IPS DF 6.9 (cell line): ENCODE measurements at places on chromosomes 1 and 21.

- H3K27ac ChIP-seq: no peak overlapping the region
- peaks cover 3% of the 10 kb centered on the region; the same call in 1 of the 2 replicates for H3K4me1 ChIP-seq
- DNase-seq: no peak
- no peak overlapping the region for H3K4me3 ChIP-seq
Measured at GRCh38 chr1:172380441-172381244, 39.8 kb upstream of the C1orf105 start.

DNA sequence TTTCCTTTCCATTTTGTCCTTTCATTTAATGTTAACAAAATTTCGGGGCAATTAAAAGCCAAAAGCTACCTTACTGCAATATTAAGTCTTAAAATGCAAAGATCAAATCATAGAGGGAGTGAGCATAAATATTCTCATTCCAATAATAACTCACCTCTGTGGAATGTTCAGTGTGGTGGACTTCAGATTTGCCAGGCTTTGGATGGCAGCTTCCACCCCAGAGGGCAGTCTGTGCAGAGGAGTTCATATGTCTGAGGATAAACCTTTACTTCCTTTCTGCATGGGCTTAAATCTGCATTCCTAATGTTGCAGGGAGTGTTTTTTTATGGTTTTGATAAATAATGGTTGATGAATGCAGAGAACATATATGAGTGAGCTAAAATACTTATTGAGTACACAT, 16.3 kb downstream of the KIAA0040 start:
- H3K27me3 ChIP-seq: no peaks in the 10 kb centered on the region
- H3K27ac ChIP-seq: no peak overlapping the region
- H3K36me3 ChIP-seq: no peaks in the 10 kb centered on the region
- no peaks in the 10 kb centered on the region for H3K4me1 ChIP-seq

DNA sequence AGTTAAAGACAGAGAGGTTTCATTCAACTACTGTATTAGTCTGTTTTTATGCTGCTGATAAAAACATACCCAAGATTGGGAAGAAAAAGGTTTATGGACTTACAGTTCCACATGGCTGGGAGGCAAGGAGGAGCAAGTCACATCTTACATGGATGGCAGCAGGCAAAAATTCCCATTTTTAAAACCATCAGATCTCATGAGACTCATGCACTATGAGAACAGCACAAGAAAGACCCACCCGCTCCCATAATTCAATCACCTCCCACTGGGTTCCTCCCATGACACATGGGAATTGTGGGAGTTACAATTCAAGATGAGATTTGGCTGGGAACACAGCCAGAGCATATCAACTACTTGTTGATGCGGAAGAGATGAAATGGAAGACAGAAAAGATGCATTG, 9.2 kb downstream of the GPR161 start:
- H3K27me3 ChIP-seq: no peaks in the 10 kb centered on the region
- no peaks in the 10 kb centered on the region for H3K4me1 ChIP-seq
- no peak overlapping the region for H3K4me3 ChIP-seq

DNA sequence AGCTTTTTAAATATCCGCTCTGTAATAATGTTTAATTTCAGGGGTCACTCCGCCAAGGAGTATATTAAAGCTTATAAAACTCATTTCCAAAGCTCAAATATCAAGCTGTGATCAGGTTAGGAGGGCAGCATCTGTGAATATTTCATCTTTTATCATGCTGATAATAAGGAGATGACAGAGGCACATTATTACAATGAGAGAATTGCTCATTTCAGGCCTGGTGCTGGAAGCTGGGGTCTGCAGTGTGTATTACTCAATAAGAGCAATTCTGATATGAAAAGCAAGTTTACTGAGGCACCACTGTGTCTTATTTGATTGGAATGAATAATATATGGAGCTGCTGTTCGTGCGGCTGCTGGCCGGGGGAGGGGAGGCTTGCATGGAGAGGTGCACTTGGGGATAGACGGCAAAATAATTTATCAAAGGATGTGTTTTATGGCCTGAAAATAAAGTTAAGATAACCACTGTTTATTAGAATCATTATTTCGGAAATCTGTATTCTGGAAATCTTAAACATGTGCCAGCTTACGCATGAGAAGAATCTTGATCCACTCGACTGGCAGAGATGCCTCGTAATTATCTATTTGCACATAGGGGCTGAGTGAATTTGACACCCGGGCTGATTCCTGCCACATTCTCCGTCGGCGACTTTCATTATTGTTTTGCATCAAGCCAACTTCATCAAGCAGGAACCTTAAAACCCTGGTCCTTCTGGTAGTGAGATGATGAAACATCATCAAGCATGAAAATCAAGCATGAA, 173.2 kb downstream of the RRAGC start:
- H3K4me1 ChIP-seq: no peaks in the 10 kb centered on the region; the same call in 1 of the 2 replicates
- H3K4me3 ChIP-seq: no peak overlapping the region
- no peaks in the 10 kb centered on the region for H3K27me3 ChIP-seq
- H3K27ac ChIP-seq: no peak overlapping the region
- no peak for DNase-seq

- H3K36me3 ChIP-seq: no peaks in the 10 kb centered on the region
- no peak for DNase-seq
- no peaks in the 10 kb centered on the region for H3K4me1 ChIP-seq
- no peak overlapping the region for H3K4me3 ChIP-seq
Measured at GRCh38 chr1:95655321-95656020, 421.5 kb downstream of the RWDD3 start.

DNA sequence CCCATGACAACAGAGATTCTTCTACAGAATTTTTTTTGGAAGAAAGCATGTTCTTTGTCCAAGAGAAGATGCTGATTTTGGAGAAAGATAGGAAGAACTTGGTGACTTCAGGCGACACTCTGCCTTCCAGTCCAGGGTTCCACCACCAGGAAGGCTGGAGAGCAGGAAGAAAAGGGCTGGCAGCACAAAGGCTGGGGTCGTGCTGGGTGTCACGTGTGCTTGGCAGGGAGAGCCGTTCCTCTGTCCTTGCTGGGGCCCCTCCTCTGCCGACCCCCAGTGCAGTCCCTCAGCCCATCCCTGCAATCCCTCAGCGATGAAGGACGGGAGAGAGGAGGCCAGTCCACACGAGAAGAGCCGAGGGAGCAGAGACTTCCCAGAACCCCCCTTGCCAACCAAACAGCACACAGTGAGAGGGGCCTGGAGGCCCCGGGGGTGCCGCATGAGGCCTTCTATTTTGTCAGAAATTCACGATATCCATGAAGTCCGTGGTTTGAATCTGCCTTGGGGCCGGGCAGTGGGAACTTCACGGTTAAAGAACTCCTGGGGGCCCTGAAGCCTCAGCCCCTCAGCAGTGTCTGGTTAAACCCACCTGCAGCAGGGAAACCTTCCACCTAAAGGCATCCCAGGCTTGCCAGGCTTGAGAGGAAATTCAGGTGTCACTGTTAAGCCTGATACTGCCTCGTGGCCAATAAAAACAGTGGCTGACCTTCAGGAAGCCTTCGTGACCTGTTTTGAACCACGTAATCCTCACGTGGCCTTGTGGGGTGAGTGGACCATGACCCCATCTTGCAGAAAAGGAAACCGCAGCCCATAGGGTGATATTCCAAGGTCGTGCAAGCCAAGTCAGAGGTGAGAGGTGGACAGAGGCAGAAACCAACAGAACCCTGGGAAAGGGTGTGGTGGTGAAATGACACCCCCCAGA, 3.4 kb downstream of the KRTAP10-12 start:
- no peak for DNase-seq
- peaks cover 23% of the 10 kb centered on the region for H3K4me1 ChIP-seq
- no peaks in the 10 kb centered on the region for H3K36me3 ChIP-seq
- no peaks in the 10 kb centered on the region for H3K27me3 ChIP-seq

GRCh38 chr1:163083690-163084089, 14.5 kb downstream of the RGS4 start:
- no peaks in the 10 kb centered on the region for H3K4me1 ChIP-seq
- H3K36me3 ChIP-seq: no peaks in the 10 kb centered on the region
- H3K27ac ChIP-seq: no peak overlapping the region
- no peak for DNase-seq
- H3K27me3 ChIP-seq: no peaks in the 10 kb centered on the region

DNA sequence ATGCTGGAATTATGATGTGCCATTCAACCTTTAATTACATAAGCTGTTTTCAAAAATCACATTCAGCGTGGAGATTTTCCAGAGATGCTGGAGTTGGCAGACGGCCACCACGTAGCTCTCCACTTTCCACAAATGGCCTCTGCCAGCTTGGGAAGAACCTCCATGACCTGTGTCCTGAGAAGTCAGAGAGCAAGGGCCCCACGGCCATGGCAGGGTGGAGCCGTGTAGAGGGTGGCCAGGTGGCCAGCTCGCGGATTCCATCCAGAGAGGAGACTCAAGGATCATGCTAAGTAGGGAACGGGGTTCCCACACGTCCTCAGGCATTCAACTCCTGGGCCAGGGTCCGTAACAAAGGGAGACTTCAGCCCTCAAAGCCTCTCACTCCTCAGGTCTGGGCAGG, 1.3 kb upstream of the GALE start:
- no peak overlapping the region for H3K4me3 ChIP-seq
- H3K4me1 ChIP-seq: peaks cover 5% of the 10 kb centered on the region; the same call in 1 of the 2 replicates
- H3K27ac ChIP-seq: no peak overlapping the region
- no peaks in the 10 kb centered on the region for H3K27me3 ChIP-seq
- no peak for DNase-seq
- H3K36me3 ChIP-seq: peaks cover 17% of the 10 kb centered on the region
